ENCODE measurements at places on chromosomes 12 and 14.

DNA sequence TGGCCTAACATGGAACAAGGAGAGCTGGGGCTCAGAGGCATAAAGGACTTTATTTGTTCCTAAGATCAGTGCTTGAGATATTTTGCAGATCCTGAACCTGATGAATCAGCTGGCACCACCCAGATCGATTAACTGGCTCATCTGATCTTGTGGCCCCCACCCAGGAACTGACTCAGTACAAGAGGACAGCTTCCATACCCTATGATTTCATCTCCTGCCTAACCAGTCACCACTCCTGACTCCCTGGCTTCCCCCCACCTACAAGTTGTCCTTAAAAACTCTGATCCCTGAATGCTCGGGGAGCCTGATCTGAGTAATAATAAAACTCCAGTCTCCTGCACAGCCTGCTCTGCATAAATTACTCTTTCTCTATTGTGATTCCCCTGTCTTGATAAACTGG is 5.1 kb downstream of the C12orf56 start:
- no peak for DNase-seq

- DNase-seq, result no peak
Measured at GRCh38 chr12:53101931-53102781, 1.1 kb upstream of the SOAT2 start.

GRCh38 chr14:75993567-75994041 is 8.0 kb downstream of the IFT43 start:
- no peak for DNase-seq

- DNase-seq, result no peak
Measured at GRCh38 chr12:107983756-107984472, 145.2 kb upstream of the WSCD2 start.

DNA sequence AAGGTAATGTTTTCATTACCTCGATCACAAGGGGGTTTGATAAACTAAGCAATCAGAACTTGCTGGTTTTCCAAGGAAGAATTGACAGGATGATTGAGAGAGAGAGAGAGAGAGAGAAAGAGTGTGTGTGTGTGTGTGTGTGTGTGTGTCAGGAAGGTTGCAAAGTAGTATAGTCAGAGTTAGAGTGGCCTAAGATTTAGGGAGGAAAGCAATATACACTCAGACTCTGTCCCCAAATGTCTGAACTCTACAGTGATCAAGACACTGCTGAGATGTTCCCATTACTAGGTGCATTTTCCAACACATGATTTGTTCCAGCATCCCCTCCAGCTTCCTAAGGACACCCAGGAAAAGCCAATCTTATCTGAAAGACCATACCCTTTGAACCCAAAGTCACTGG is 1074.1 kb downstream of the BCL11B start:
- DNase-seq, result no peak

GRCh38 chr12:50188875-50189575 is 21.9 kb upstream of the CERS5 start:
- DNase-seq, result no peak

GRCh38 chr12:63045020-63045860 is 105.8 kb downstream of the AVPR1A start:
- DNase-seq, result no peak

GRCh38 chr14:80762641-80763228 is 178.8 kb downstream of the CEP128 start:
- DNase-seq, result no peak

- DNase-seq, result no peak
Measured at GRCh38 chr12:53941750-53942149, 3.1 kb downstream of the HOXC13 start.

- no peak for DNase-seq
Measured at GRCh38 chr12:10838461-10838860, 10.8 kb downstream of the PRR4 start.

GRCh38 chr14:70358631-70359030 is 852 bp downstream of the COX16 start:
- DNase-seq, result no peak

GRCh38 chr12:71797531-71797930 is 42.0 kb upstream of the TBC1D15 start:
- DNase-seq, result no peak

GRCh38 chr12:22255097-22255496 is 79.4 kb downstream of the ST8SIA1 start:
- DNase-seq, result no peak

GRCh38 chr14:92520102-92521057 is 6.8 kb downstream of the RIN3 start:
- DNase-seq, result no peak

DNA sequence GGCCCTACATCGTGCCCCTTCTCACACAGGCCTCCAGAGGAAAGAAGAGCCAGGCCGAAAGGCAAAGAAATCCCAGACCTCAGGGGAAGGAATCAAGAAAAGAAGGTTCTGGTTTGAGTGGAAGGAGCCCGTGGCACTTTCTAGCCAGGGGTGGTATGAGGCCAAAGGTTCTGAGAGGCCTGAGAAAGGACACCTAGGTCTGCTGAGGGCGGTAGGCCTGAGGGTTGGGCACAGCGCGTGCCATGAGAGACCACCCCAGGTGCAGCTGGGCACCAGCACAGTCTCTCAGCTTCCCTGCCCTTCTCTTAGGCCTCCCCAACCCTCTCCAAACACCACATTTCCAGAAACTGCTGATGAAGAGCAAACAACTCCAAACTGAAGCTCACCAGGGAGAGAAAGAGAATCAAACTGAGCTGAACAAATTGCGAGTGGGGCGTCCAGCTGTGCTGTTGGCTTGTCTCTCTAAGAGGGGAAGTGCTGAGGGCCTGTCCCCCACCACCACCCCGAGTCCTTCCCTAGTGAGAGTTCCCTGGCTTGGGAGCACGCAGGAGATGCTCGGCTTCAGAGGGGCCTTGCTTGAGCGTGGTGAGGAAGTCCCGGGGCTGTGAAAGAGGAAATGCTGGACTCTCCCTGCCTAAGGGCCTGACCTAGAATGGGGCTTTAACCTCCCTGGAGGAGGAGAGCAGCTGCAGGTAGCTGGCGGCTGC is 184.8 kb downstream of the ZFP36L1 start:
- DNase-seq, result peak; percentile 82

- peak; percentile 5 for DNase-seq
Measured at GRCh38 chr14:60002819-60003492, 83.0 kb downstream of the LRRC9 start.

DNA sequence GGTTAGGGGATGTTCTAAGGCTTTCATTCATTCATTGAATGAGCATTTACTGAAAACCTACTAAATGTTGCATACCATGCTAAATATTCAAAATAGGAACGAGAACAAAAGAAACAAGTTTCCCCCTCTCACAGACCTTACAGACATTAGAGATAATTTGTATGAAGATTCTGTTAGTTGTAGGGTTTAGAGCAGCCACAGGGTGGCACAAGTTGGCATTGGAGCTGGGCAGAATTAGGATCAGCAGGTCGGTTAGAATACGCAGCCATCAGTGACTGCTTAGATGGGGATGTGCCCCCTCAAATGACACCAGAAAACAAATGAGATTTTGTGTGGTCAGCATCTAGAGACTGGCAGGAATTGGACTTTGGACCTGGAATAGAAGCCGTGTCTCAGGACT is 166.3 kb upstream of the DAAM1 start:
- DNase-seq, result no peak

DNA sequence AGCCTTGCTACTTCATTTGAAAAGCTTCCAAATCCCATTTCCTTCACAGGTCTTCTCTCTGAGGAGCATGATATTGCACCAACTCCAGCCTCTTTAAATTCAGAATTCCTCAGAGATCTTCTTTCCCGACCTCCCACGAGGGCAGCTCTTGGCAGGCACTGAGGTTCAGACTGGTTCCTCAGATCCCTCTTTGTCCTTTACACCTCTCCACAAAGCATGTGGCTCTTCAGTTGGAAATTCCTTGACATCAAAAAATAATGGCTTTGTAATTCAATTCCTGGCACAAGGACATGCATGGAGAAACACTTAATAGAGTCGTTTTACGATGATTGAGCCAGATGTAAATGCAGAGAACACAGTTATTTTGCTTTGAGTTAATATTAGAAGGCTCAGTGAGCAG is 63.2 kb upstream of the TMX1 start:
- peak; percentile 4 for DNase-seq

Measured in pons (tissue), 1 donor.